NCI-H1930 (cell line): ENCODE measurements at places on chromosomes 2 and 18.

- DNase-seq, result no peak
Observed at GRCh38 chr18:37701967-37702366, 136.4 kb upstream of the CELF4 start.

DNA sequence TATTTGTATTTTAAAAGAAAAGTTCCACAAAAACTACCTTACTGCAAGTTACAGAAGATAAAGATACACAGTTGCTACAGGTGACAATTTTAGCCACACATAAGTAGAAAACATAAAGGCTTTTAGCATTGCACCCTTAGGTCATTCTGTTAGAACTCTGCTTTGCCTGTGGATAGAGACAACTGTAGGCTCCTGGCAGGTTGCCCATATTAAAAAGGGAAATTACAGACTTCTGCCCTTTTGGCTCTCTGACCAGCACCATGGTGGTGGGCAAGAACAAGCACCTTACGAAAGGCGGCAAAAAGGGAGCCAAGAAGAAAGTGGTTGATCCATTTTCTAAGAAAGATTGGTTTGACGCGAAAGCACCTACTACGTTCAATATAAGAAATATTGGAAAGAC, 223.3 kb downstream of the MC4R start:
- DNase-seq, result no peak

DNA sequence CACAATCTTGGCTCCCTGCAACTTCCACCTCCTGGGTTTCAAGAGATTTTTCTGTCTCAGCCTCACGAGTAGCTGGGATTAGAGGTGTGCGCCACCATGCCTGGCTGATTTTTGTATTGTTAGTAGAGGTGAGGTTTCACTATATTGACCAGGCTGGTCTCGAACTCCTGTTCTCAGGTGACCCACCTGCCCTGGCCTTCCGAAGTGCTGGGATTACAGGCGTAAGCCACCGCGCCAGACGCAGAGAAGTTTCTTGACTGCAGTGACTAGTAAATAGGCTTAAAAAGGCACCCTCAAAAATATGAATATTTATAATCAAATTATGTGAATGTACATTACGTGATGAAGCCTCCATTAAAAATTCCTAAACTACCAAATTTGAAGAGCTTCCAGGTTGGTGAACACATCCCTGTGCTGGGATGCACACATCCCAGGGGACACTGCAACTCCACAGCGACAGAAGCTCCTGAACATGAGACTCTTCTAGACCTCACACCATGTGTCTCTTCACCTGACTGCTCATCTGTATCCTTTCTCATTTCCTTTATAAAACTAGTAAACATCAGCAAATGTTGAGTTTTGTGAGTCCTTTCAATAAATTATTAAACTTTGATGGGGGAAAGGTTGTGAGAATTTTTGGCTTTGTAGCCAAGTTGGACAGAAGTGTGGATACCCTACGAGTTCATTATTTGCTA, 203.3 kb upstream of the SPOPL start:
- no peak for DNase-seq

DNA sequence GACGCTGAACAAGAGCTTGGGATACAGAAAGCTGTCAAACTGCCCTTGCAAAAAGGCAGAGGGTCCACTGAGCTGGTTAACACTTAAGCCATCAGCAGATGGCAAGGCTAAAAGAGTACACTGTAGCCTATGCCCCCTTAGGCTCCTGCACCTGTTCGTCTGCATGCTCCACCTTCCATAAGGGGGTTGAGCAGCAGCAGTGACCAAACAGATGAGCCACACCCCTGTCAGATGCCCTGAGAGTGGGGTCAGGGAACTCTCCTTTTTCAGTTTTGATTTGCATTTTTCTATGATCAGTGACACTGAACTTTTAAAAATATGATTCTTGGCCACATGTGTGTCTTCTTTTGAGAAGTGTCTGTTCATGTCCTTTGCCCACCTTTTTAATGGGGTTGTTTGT, 402.5 kb upstream of the FAM98A start:
- no peak for DNase-seq

- DNase-seq, result no peak
Observed at GRCh38 chr2:184113696-184114403, 484.5 kb upstream of the ZNF804A start.

GRCh38 chr18:68648191-68648590, 66.7 kb downstream of the TMX3 start:
- no peak for DNase-seq

DNA sequence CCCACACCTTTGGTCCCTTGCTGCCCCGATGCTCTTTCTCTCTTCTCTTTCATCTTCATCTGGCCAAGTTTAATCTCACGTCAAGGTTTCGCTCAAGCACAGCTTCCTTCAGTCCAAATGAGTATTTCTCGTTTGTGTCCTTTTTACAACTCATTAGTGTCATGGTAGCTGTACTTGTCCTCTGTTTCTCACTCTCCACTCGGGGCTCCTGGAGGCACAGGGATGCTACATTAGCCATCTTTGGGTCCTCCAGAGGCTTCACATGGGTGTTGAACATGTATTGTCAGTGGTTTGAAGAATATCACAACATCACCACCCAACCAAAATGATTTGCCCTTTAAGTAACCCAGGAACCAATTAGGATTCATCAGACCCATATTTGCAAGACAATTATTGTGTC, 30.4 kb downstream of the MYCN start:
- no peak for DNase-seq

- no peak for DNase-seq
Observed at GRCh38 chr2:59733567-59733930, 819.9 kb downstream of the BCL11A start.

DNA sequence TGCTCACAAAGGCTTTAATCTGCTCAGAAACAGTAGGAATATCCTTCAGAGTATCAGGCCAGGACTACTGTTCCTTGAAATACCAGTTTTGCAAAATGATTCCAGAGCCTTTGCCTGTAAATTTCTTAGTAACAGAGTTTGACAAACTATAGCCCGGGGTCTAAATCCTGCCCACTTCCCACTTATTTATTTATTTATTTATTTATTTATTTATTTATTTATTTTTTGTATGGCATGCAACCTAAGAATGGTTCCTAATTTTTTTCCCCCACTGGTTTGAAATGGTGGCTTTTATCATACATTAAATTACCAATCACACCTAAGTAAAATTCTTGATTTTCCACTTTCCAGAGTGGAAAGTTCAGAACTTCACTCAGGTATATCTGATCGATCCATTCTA, 45.6 kb downstream of the KCNG3 start:
- DNase-seq, result no peak

DNA sequence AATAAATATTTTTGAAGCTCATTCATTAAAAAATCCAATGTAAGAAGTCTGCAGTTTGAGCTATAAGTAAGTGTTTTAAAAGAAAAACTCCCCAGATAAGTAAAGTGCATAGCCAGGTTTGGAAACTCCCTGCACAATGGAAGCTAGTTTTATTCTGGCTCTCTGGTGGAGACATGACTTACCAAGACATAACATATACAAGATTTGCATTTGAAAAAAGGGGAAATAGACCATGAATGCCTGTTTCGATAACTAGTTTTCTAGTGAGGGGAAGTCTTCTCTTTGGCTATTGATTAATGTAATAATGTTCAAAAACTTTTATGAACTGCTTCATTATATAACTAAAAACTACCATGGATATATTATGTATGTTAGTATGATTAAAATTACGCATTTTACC, 435.2 kb downstream of the ARHGAP15 start:
- no peak for DNase-seq

- DNase-seq, result no peak
Observed at GRCh38 chr18:26710470-26711096, 154.9 kb downstream of the AQP4 start.

GRCh38 chr2:178016612-178017011, 56.0 kb downstream of the PDE11A start:
- DNase-seq, result no peak

- DNase-seq, result no peak
Observed at GRCh38 chr18:26003817-26004216, 86.6 kb downstream of the SS18 start.

GRCh38 chr2:42493468-42494354, at the start of gene KCNG3:
Gene KCNG3, minus strand, starts transcription at chr2:42493982. Its CDS starts 481 bp downstream, at chr2:42493501.
- DNase-seq, result peak; percentile 62

GRCh38 chr2:146241023-146241422, 1603.8 kb upstream of the ACVR2A start:
- DNase-seq, result no peak

DNA sequence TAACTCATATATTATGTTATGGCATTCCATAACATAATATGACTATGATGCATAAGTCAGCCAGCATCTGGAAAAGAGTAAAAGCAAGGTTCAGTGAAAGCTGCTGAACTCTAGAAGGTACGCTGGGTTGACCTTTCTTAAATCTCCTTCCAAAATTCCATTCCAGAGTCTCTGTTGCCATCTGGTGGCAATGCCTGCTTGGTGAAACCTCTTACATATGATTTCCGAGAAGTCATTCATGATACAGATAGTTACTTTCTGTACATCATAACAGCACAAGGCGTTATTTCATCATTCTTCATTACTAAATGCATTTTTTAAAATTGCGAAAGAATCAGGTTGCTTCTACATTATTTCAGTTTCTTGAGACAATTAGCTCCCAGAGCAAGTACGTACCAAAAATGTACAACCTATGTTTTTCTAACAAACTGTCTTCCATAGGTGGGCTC, 7.0 kb upstream of the EPG5 start:
- peak; percentile 63 for DNase-seq

DNA sequence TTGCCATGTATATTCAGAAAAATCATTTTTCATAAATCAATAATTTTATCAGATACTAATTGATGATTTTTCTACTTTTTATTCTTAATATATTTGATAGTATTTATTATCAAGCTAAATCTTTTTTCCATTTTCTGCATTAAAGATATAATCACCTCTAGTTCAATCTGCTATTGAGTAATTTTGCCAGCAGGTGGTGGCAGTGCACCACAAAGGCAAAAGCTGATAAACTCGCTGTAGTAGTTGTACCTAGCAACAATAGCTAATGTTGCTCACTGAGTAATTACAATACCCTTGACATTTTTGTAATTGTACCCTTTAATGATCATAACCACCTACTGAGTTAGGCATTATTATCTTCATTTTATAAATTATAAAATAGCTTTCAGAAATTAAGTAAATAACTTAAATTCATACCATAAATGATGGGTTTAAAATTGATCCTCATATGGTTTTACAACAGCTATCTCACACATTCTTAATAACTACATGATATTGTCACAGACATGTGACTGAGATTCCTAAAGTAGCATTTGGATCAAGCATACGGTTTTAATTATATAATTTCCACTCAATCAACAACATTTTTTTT, 52.0 kb upstream of the CALCRL start:
- DNase-seq, result no peak

DNA sequence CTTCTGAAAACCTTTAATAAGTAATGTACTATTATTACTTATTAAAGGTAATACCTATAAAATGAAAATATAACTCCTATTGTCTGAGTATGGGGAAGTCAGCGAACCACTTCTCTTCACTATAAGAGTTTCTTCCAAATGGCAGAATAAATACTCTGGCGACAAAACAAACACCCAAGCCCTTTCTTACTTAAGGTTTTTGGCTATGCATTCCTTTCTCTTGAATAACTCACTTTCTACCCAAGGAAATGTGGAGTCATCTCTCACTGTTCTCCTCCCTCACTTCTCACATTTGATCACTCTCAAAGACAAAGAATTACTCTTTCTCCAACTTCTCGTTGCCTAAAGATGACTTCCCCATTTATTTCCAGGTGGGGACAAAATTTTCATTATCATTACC, 816.8 kb upstream of the CRIM1 start:
- no peak for DNase-seq

DNA sequence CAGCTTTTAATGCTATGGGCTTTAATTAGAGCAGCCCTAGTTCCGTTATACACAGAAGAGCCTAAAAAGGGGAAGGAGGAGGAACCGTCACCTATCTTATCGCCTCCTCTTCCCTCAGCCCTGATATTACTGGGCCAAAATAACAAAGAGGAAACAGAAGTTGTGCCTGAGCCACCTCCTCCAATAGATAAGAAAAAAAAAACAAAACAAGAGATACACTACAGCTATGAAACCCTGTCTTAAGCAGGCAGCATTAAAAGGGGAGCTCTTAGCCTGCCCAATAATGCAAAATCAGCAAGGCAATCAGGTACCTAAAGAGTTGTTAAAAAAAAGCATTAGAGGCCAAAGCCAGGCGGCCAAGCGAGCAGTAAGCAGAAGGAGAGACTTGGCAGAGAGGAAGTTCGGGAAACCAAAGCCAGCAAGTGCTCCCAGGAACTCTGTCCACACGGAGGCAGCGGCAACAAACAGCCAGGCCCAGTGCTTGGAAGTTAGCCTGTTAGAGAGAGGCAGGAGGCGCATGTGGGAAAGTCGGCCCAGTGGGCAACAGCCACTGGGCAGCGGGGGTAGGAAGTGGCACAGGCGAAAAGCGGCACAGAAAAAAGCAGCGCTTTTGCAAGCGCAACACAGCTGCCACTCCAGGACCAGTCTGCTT, 41.8 kb upstream of the PDK1 start:
- DNase-seq, result no peak

DNA sequence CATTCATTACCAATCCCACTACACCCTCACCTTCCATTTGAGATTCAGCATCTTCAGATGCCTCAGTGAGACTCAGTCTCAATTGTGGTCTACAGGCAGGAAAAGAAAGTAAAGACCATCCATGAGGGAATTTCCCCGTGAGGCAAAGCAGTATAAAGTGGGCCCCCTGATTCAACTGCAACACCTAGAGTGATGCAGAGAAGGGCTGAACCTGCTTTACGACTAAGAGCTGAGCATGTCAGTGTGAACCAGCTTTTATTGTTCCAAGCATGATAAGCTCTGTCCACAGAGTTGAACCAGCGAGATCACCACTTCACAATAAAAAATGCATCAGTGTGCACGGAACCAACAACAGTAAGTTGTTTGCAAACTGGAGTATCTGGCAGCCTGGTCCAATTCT, 357.6 kb upstream of the ATP5MC3 start:
- no peak for DNase-seq

GRCh38 chr2:23351388-23352141, 33.4 kb upstream of the KLHL29 start:
- DNase-seq, result no peak

GRCh38 chr2:38528008-38528442, 74.7 kb downstream of the HNRNPLL start:
- no peak for DNase-seq

DNA sequence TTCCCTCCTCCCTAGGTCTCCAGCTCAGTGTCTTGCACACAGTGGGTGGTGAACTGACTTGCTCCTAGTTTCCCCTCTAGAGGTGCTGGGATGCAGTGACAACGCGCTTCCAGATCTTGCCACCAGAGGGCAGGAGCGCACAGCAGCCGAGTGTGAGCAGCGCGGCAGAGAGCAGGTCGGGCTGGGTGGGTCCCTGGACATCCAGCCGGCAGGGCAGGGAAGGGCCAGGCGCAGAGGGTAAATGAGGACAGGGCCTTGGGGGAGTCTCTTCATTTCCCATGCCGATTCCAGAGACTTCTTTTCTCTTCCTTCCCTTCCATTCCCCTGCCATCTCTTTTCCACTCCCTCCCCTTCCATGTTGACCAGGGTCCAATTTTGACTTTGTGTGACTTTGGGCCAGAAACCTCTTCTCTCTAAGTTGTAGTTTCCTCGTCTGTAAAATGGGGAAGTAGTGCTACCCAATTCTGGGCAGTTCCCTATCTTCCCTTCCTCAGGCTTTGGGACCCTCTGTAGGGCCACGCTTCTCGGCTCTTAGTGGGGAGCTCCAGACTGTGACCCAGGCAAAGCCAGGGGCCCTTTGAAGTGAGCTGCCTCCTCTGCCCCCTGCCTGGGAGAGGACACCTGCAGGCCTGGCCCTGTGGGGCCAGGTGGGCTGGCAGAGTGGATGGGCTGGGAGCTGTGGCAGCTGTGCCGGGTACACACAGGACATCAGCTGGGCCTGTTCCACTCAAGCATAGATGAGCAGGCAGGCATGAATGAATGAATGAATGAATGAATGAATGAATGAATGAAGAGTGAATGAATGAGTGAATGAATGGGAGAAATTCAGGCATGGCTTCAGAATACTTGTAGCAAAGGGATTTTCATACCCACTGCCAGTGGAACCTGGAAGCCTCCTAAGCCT, 43.3 kb upstream of the TAF1B start:
- DNase-seq, result peak; percentile 60
